ENCODE measurements at places on chromosomes 3 and 15.

GRCh38 chr15:40134885-40135284 lies 26.0 kb upstream of the BUB1B start:
- no peak for DNase-seq

GRCh38 chr3:166171695-166172094 lies 334.5 kb upstream of the BCHE start:
- DNase-seq, result no peak

GRCh38 chr15:62850318-62850717 lies 192.2 kb upstream of the TPM1 start:
- no peak for DNase-seq

GRCh38 chr3:138417559-138417982 lies 16.8 kb upstream of the ESYT3 start:
- DNase-seq, result peak; percentile 85

- DNase-seq, result no peak
Observed at GRCh38 chr15:43232289-43232874, 11.6 kb upstream of the EPB42 start.

DNA sequence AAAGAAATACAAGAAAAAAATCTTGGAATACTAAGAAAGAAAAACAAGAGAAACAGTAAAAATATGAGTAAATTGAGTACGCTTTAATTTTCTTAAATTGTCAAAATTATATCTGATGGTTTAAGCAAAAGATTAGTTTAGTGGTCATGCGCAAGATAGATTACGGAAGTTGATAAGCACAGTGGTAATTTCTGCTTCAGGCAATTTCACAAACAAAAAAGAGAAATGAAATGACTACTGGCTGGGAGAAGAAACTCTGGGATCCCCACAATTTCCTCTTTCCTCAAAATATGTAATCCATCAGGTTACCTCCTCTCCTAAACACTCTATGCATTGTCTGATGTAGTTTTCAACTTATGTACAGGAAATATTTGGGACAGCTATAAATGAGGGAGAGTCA lies 9.0 kb downstream of the MYD88 start:
- no peak for DNase-seq

- DNase-seq, result no peak
Observed at GRCh38 chr15:60413231-60413824, 15.5 kb upstream of the ANXA2 start.

DNA sequence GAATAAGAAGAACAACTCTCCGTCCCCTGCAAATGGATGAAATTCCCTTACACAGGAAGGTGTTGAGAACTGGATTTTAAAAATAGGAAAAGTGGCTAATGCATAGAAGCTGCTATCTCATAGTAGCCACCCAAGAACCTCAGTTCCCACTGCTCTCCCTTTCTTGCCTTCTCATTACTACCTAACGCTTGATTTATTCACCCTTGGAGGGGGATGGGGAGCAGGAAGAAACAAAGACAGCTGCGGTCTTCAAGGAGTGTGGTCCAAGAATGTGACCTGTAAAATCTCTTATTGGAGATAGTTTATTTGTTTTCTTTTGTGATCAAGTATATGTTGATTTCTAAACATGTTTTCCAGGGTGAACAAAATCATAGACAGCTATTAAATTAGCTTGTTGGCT lies 274.1 kb upstream of the CTNNB1 start:
- DNase-seq, result no peak
